ENCODE measurements at places on chromosomes 13 and 19.
A peak's percentile ranks its signal among the peaks of the same experiment; 100 is the strongest.

GRCh38 chr19:45446944-45447343 is 20.9 kb upstream of the FOSB start:
- no peak overlapping the region for H3K4me3 ChIP-seq
- peak overlapping the region; percentile 66 for H3K27ac ChIP-seq
- DNase-seq = peak; percentile 88
- no peaks in the 10 kb centered on the region for H3K36me3 ChIP-seq

- H3K36me3 ChIP-seq = no peaks in the 10 kb centered on the region
- H3K27me3 ChIP-seq = no peaks in the 10 kb centered on the region
- DNase-seq = no peak
- H3K4me3 ChIP-seq = no peak overlapping the region
Observed at GRCh38 chr19:1810439-1811160, 1.5 kb downstream of the ATP8B3 start.

DNA sequence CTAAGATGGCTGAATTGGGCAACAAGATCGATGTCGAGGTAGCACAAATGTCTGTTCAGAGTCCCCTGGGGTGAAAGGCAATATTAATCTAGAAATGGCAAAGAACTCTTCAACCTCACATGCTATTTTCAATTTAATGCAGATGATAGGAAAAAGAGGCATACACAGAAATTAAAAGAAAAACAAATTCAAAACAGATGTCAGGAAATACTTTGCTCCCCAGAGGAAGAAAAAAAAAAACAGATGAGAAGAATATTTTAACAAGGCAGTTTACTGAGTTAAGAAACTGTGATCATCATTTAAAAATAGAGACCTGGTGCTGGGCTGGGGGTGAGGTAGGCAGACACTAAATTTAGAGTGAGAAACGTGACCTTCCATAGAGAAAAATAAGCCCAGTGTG is 421.9 kb upstream of the ARGLU1 start:
- DNase-seq = no peak
- H3K4me1 ChIP-seq = no peaks in the 10 kb centered on the region

DNA sequence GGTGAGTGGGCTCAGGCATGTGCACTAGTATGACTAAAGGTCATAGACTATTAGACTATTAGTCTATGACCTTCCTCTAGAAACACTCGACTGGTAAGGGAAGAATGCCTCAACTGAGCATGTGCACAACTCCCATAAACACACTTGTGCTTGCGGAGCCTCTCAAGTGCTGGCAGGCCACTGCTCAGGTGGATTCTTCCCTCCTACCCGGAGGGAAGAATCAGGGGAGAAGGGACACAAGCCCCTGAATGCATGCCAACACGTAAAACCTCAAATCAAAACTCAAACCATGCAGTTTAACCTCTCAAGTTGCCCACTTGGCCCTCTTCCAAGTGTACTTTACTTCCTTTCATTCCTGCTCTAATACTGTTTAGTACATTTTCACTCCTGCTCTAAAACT is 287.6 kb upstream of the SGCG start:
- H3K36me3 ChIP-seq = no peaks in the 10 kb centered on the region
- H3K4me1 ChIP-seq = no peaks in the 10 kb centered on the region
- DNase-seq = no peak
- no peaks in the 10 kb centered on the region for H3K27me3 ChIP-seq
- H3K4me3 ChIP-seq = peak overlapping the region; percentile 23

DNA sequence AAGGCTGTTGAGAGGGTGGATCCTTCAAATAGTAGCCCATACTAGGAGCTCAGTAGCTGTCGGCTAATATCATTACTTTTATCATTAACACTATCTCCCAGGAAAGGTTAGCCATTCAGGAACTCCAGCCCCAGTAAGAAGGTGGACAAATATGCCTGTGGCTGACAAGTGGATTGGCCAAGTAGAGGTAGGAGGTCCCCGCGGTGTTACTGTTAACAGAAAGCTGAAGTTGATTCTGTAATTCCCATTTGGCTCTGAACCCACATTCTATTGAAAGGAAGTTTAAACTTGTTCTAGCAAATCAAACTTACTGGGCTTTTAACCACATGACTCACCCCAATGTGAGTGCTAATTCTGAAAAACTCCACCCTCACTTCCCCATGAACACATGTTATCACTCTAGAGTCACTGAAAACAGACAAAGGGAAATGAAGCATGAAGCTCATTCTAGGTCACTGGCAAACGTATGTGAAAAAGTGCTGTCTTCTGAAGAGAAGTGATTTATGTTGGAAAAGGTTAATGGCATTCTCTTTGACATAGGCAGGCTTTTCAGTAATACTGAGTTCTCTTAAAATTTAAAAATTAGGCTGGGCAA is 273.5 kb downstream of the FGF14 start:
- no peaks in the 10 kb centered on the region for H3K27me3 ChIP-seq
- no peaks in the 10 kb centered on the region for H3K4me1 ChIP-seq
- no peak overlapping the region for H3K4me3 ChIP-seq
- no peak for DNase-seq
- H3K27ac ChIP-seq = no peak overlapping the region

GRCh38 chr19:52520013-52520412 is 7.5 kb upstream of the ZNF808 start:
- no peaks in the 10 kb centered on the region for H3K27me3 ChIP-seq
- no peak overlapping the region for H3K4me3 ChIP-seq
- H3K4me1 ChIP-seq = no peaks in the 10 kb centered on the region
- no peak for DNase-seq
- no peaks in the 10 kb centered on the region for H3K36me3 ChIP-seq

DNA sequence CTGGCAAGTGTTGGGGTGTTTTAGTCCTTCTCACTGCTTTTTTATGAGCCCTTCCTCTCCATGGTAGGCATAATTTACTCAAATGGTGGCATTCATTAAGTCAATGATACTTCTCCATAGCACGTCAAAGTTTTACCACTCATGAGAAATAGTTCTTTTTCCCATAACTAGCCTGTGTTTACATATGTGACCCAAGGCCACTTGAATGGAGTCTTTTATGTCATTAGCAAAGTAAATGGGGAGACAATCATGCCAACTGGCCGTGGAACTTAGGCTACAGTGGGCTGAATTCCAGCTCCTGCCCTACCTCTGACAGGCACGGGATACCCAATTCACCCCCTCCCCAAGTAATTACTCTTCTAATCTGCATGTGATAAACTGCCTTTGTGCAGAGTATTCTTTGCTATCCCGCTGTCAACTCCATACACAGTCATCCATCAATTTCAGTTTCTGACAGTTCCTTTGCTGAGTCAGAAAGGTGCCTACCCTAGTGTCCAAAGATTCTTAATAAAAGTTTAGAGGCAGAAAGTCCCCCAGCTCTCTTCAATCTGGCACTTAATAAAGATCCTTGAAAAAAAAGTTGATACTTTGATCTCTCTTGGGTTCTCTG is 16.9 kb downstream of the PROSER1 start:
- no peak overlapping the region for H3K27ac ChIP-seq
- H3K27me3 ChIP-seq = no peaks in the 10 kb centered on the region
- H3K36me3 ChIP-seq = no peaks in the 10 kb centered on the region
- H3K4me3 ChIP-seq = no peak overlapping the region
- no peaks in the 10 kb centered on the region for H3K4me1 ChIP-seq

DNA sequence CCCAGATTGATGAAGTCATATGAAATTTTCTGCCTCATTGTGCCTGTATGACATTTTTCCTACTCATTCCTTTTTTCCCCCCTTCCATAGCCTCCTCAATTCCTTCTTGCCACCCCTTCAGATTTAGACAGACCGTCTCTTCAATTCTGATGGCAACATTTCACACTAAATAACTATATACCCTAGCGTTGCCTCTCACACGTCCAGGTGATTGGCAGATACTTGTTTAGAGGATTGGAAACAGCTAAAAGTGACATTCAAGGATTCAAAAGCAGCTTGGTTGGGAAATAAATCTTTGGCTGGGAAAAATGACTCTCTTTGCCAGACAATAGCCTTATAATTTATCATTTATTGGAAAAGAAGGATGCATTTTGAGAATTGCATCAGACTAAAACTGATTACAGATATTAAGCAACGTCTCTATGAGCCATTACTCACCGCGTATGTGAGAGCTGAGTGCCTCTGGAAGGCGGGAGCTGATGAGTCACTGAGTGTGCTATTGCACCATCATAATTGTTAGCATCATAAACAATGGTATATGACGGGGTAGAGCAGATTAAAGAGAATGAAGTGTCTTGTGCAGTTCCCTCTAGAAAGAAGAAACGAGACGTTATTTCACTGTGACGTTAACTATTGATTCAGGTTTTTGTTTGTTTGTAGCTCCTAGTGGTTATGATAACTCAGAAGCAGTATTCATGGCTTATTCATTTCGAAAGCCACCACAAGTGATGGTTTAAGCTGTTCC is 61.1 kb upstream of the FAM216B start:
- no peaks in the 10 kb centered on the region for H3K36me3 ChIP-seq
- no peak for DNase-seq
- no peaks in the 10 kb centered on the region for H3K4me1 ChIP-seq
- no peak overlapping the region for H3K4me3 ChIP-seq
- no peaks in the 10 kb centered on the region for H3K27me3 ChIP-seq

GRCh38 chr13:73235385-73235784 is 176.6 kb downstream of the KLF5 start:
- peak overlapping the region; percentile 66 for H3K27ac ChIP-seq
- no peaks in the 10 kb centered on the region for H3K4me1 ChIP-seq
- H3K36me3 ChIP-seq = no peaks in the 10 kb centered on the region
- no peaks in the 10 kb centered on the region for H3K27me3 ChIP-seq
- H3K4me3 ChIP-seq = no peak overlapping the region

GRCh38 chr19:49342291-49342721 is 7.1 kb downstream of the CD37 start:
- no peaks in the 10 kb centered on the region for H3K27me3 ChIP-seq
- DNase-seq = no peak
- H3K27ac ChIP-seq = no peak overlapping the region
- H3K4me1 ChIP-seq = no peaks in the 10 kb centered on the region

- H3K27ac ChIP-seq = no peak overlapping the region
- no peaks in the 10 kb centered on the region for H3K27me3 ChIP-seq
- peaks cover 7% of the 10 kb centered on the region for H3K4me1 ChIP-seq
- H3K36me3 ChIP-seq = no peaks in the 10 kb centered on the region
- no peak overlapping the region for H3K4me3 ChIP-seq
Observed at GRCh38 chr19:35710784-35711723, 6.7 kb downstream of the ZBTB32 start.

- H3K4me1 ChIP-seq = no peaks in the 10 kb centered on the region
- H3K27me3 ChIP-seq = no peaks in the 10 kb centered on the region
- no peak overlapping the region for H3K27ac ChIP-seq
- no peak for DNase-seq
- no peak overlapping the region for H3K4me3 ChIP-seq
Observed at GRCh38 chr13:31887286-31887685, 144.3 kb upstream of the FRY start.

GRCh38 chr19:55088543-55089341 is 13.1 kb downstream of the EPS8L1 start:
- peaks cover 6% of the 10 kb centered on the region for H3K4me1 ChIP-seq
- H3K27me3 ChIP-seq = no peaks in the 10 kb centered on the region
- peak; percentile 76 for DNase-seq

DNA sequence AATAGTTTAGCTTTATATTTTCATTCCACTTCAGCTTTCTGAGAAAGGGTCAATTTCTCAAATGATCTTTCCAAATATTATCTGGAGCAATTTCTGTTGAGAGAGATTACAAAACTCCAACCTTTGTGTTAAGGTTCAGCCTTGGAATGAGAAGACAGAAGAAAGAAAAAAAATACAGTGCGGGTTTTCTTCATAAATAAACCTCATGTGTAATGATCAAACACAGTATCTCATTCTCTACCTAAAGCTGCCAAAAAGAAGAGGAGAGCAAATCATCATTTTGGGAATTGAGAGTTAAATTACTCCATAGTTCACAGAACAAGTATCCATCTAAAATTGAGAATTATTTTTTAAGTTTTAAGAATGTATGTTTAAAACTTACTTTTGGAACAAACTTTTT is 420.5 kb downstream of the KLF5 start:
- no peaks in the 10 kb centered on the region for H3K36me3 ChIP-seq
- no peaks in the 10 kb centered on the region for H3K4me1 ChIP-seq
- no peak for DNase-seq
- H3K4me3 ChIP-seq = no peak overlapping the region

DNA sequence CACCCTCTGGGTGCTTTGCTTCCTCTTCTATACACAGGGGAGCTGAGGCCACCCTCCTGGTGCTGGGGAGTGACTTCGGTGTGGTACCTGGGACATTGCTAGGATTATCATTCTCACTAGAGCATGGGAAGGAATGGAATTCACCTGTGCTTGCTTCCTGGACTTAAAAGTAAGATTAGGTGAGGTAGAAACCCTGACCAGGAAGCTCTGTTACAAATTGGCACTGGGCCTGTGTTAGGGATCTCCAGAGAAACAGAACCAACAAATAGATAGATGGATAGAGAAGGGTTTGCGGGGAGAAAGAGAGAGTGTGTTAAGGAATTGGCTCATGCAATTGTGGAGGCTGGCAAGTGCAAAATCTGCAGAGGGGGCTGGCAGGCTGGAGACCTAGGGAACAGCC is 13.9 kb upstream of the SIAH3 start:
- H3K4me3 ChIP-seq = no peak overlapping the region
- no peaks in the 10 kb centered on the region for H3K27me3 ChIP-seq
- peak overlapping the region; percentile 45 for H3K27ac ChIP-seq
- no peaks in the 10 kb centered on the region for H3K4me1 ChIP-seq

- no peaks in the 10 kb centered on the region for H3K36me3 ChIP-seq
- no peaks in the 10 kb centered on the region for H3K4me1 ChIP-seq
- no peaks in the 10 kb centered on the region for H3K27me3 ChIP-seq
- no peak overlapping the region for H3K4me3 ChIP-seq
- no peak for DNase-seq
- H3K27ac ChIP-seq = no peak overlapping the region
Observed at GRCh38 chr13:42614436-42615035, 40.6 kb downstream of the TNFSF11 start.

DNA sequence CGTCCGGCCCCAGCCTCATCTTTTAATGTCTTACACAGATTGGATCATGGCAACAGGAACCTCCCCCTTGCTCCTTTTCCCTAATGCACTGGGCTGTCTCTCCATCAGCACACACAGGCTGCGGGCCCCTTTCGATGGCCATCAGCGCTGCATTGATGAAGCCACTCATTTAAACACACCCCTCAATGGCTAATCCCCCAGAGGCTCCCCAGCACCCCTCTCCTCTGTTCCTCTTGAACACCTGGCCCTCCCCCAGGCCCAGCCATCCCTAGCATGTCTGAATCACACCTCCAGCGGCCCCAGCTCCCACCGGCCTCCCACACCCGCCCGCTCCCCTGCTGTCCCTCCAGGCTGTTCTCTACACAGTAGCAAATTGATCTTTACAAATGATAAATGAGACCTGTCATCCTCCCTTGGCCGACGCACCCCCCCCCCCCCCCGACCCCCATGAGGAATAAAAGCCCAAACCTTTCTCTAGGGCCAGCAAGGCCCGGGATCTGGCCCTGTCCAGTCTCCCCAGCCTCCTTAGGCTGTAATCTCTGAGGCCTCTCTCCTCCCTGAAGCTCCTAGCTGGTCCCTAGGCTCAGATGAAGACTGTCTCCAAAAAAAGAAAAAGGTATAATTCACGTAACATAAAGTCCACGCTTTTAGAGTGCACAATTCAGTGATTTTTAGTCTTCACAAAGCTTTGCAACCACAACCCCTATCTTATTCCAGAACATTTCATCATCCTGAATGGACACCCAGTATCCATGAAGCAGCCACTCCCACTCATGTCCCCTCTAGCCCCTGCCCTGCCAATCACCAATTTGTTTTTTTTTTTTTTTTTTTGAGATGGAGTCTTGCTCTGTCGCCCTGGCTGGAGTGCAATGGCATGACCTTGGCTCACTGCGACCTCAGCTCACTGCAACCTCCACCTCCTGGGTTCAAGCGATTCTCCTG is 7.4 kb downstream of the RPL28 start:
- peaks cover 6% of the 10 kb centered on the region for H3K4me1 ChIP-seq
- H3K27me3 ChIP-seq = no peaks in the 10 kb centered on the region
- no peak for DNase-seq
- no peaks in the 10 kb centered on the region for H3K36me3 ChIP-seq

- H3K27me3 ChIP-seq = no peaks in the 10 kb centered on the region
- no peak overlapping the region for H3K27ac ChIP-seq
- no peaks in the 10 kb centered on the region for H3K36me3 ChIP-seq
- no peaks in the 10 kb centered on the region for H3K4me1 ChIP-seq
- no peak for DNase-seq
- no peak overlapping the region for H3K4me3 ChIP-seq
Observed at GRCh38 chr13:57558051-57558467, 73.5 kb upstream of the PCDH17 start.

Measured in breast epithelium (tissue), 4 donors.